Sigmoid colon (tissue), 7 donors: ENCODE measurements at places on chromosomes 1 and 21. TPM values are rescaled to one million over a fixed set of nuclear protein-coding genes. Genes with fewer than 3 reads are reported as not detected.

The AQP10 gene
- not detected for total RNA-seq

The ADAMTS1 gene
- total RNA-seq: 105 TPM

The SHISA4 gene
- 12.7 TPM for total RNA-seq

The AADACL3 gene
- total RNA-seq: not detected

DNA sequence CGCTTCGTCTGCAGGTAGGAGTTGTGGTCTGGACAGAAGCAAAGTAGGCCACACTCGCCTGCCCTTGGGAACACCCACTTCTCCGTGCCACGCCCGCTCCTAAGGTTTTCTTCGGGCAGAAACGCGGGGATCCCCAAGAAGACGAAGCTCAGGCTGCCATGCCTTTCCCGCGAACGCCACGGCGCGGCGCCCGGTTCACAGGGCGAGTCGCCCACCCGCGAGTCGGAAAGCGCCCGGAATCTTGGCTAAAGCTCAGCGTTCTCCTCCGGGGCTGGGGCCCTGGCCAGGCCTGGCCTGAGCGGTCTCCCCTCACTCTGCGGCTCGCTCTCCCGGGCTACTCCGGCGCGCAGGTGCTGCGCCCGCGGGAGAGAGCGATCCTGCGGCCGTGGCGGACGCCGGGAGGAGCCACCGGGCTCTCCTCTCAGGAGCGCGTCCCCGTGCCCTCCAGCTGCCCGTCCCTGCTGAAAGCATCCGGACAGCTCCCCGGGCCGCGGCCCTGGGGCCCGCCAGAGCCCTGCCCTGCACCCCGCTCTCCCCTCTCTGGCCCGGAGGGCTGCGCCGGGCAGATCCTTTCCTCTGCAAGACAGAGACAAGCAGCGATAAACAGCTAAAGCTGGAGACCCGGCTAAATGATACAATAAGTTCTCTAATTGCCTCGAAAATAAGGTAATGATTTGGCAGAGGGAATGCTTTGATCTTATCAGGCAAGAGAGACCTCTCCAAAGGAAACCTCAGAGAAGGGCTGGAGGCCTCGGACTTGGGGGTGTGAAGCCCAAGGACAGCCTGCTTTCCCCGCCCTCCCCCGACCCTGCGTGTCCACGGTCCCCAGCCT lies 6.7 kb upstream of the WNT2B start:
- no peak overlapping the region for H3K27ac ChIP-seq
- peak; percentile 82 for DNase-seq
- H3K27me3 ChIP-seq: peaks cover 41% of the 10 kb centered on the region
- H3K4me3 ChIP-seq: peak overlapping the region; percentile 54

DNA sequence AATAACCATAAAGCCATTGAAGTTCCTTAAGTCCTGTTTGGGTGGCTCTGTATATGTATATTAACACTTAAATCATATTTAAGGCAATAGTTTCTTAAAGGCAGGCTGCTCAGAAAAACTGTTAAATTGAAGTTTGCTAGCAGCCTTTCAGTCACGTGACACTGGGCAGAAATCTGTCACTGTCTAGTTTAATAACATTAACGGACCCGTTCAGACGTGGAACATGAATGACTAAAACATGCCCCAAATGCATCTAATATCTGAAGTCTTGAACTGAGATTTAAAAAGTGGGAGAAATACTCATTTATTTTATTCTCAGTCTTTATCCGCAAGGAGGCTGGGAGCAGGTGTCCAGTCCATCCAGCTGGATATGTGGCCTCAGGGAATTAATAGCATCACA lies 3.3 kb upstream of the SPATA1 start:
- H3K4me1 ChIP-seq: peaks cover 67% of the 10 kb centered on the region
- H3K27me3 ChIP-seq: no peaks in the 10 kb centered on the region
- H3K4me3 ChIP-seq: no peak overlapping the region
- no peak overlapping the region for H3K27ac ChIP-seq

DNA sequence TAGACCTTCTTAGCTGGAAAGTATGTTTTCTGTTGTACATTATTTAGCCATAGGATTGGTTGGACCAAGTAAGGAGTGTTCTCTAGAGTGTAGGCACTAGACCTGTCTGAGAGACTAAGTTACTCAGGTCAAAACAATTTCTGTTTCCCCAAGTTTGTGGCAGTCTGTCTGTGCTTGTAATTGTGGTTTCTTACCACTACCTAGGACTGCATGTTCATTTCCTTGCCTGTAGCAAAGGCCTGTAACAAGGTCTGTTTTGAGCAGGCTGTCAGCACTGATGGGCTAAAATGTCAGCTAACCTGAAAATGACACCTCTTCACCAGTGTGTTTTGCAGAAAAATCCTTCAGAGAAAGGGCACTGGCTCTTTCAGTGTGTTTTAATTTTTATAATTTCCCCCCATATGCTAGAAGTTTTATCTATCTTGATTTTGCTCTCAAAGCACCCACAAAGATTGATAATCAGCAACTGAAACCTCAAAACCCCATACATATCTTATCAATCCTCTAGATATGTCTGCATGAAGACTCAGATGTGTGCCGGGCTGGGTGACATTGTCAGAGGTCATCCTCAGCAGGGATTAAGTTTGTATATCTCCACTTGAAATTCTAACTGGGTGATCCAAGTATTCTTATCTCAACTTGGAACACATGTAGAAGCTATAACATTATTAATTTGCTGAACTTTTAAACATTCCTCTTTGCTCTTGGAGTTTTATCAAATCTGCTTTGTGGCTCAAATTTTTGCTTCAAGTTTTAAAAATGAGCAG lies 50.7 kb upstream of the ST6GALNAC3 start:
- H3K36me3 ChIP-seq: no peaks in the 10 kb centered on the region
- no peaks in the 10 kb centered on the region for H3K4me1 ChIP-seq
- no peak overlapping the region for H3K4me3 ChIP-seq
- no peak overlapping the region for H3K27ac ChIP-seq

DNA sequence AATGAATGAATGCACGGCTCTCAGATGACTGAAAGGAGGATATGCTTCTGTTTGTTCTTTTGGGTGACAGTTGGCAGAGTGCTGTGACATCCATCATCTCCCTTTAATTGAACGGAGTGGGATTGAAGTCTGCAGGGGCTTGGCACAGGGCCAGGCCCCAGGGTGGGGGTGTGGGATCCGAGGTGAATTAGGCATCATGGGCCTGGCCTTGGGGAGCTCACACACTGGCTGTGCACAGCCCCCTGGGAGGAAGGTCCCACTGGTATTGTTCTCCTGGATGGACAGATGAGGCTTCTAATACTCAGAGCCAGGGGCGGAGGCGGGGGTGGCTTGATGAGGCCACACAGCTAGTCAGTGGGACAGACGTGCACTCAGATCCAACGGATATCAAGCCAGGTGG lies 19.3 kb downstream of the EPHB2 start:
- no peak overlapping the region for H3K27ac ChIP-seq
- H3K36me3 ChIP-seq: no peaks in the 10 kb centered on the region
- no peaks in the 10 kb centered on the region for H3K27me3 ChIP-seq

DNA sequence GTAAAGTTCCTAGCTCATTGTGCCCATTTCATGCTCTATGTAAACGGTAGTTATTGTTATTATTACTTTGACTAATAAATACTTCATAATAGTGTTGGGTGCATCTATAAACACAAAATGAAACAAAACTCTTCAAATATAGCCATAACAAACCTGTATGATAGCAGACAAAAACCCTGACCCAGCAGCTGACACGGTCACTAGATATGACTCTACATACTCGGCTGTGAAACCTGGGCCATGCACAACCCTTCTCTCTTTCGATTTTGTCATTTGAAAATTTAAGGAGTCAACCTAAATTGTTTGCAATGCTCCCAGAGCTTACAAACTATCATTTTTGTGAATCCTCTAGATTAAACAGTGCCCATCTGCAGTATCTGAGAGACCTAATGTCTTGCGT lies 8.0 kb upstream of the RGS13 start:
- no peak for DNase-seq
- H3K4me3 ChIP-seq: no peak overlapping the region
- H3K4me1 ChIP-seq: no peaks in the 10 kb centered on the region
- H3K36me3 ChIP-seq: no peaks in the 10 kb centered on the region
- H3K27me3 ChIP-seq: no peaks in the 10 kb centered on the region

DNA sequence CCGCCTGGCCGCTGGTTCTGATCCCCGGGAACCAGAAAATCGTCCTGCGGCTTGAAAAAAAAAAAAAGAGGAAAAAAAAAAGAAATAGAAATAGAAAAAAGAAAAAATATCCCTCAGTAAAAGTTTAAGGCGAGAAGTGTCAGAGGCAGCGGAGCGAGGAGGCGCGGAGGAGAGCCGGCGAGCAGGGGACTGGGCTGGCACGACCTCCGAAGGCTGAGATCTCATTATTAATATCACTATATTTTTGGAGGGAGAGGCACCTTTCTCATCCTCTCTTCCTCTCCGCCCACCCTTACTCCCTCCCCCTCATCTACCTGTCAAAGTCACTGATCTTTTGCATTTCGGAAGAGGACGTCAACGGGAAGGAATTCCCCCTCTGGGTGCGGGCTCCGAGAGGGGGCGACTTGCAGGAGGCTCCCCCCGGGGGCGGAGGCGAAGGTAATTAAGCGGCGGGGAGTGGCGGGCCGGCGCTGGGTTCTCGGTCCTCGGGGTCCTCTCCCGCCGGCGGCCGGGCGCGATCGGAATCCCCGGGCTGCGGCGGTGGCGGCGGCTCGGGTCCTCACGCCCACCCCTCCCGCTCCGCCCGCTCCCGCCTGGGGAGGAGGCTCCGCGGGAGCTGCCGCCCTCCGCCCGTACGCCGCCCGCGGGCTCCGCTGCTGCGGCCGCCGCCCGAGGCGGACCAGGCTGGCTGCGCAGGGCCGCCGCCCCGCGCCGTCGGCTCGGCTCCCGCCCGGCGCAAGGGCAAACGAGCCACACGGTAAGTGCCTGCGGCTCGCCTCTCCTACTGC lies at the start of gene NTNG1:
Gene NTNG1 (plus strand): TSS at position 337 of the 788 bp plus-strand sequence.
- no peak for DNase-seq
- H3K4me3 ChIP-seq: peak within 1 kb of the TSS; percentile 73
- H3K27ac ChIP-seq: peak within 1 kb of the TSS; percentile 49
- H3K27me3 ChIP-seq: no peaks in the 10 kb centered on the region
- H3K36me3 ChIP-seq: no peaks in the 10 kb centered on the region

- H3K36me3 ChIP-seq: no peaks in the 10 kb centered on the region
- H3K4me3 ChIP-seq: no peak overlapping the region
- no peak for DNase-seq
- H3K27ac ChIP-seq: no peak overlapping the region
These were observed 7.6 kb downstream of the CYP4X1 start for GRCh38 chr1:47031059-47031458.

DNA sequence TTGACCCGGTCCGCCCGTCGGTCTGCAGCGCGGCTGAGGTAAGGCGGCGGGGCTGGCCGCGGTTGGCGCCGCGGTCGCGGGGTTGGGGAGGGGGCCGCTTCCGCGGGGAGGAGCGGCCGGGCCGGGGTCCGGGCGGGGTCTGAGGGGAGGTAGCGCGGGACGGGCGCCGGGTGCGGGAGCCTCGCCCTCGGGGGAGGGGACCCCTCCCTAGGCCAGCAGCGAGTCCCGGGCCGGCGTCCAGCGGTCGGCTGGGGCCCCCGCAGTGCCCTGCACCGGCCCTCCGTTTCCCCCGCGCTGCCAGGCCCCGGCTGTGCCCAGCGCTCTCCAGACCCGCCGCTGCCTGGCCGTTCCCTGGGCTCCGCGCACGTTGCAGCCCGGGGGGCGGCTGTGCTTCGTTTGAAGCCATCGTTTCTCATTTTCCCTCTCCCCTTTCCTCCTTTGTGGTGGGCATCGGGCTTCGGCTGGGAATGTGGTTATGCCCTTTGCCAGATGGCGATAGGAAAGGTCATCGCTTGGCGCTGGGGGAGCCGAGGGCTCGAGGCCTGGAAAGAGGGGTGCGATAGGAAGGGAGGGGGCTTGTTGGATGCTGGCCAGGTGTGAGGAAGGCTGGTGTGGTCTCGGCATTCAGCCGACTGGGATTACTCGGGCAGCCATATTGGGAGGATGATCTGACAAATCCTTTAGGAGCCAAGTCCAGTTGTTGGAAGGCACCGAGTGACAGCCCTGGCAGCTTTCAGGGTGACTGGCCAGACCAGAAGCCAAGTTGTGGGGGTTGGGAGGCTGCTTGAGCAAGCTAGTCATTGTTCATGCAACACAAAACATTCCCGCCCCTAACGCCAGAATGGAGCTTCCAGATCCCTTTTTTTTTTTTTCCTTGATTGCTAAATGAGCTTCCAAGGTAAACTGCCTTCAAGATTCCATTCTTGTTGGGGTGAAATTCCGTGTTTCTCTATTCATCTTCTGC lies 753 bp downstream of the KIF1B start:
- H3K27me3 ChIP-seq: no peaks in the 10 kb centered on the region
- H3K27ac ChIP-seq: peak overlapping the region; percentile 99
- no peaks in the 10 kb centered on the region for H3K36me3 ChIP-seq
- peak; percentile 98 for DNase-seq
- H3K4me1 ChIP-seq: peaks cover 45% of the 10 kb centered on the region
- peak overlapping the region; percentile 95 for H3K4me3 ChIP-seq

DNA sequence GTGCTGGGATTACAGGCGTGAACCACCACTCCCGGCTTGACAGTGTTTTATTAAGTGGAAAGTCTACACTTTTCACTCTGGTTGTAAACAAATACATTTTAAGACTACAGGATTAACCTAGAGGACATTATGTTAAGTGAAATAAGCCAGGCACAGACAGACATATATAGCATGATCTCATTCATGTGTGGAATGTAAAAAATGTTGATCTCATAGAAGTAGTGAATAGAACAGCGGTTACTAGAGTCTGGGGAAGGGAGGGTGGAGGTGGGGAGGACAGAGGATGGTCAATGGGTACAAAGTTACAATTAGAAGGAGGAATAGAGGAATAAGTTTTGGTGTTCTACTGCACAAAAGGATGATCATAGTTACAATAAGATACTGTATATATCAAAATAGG lies 16.9 kb downstream of the CTH start:
- no peak for DNase-seq
- no peak overlapping the region for H3K27ac ChIP-seq
- peaks cover 6% of the 10 kb centered on the region for H3K36me3 ChIP-seq

- peak overlapping the region; percentile 18 for H3K27ac ChIP-seq
- no peaks in the 10 kb centered on the region for H3K4me1 ChIP-seq
- DNase-seq: peak; percentile 78
- H3K36me3 ChIP-seq: no peaks in the 10 kb centered on the region
- no peaks in the 10 kb centered on the region for H3K27me3 ChIP-seq
These were observed 11.2 kb upstream of the HMGCS2 start for GRCh38 chr1:119779869-119780356.

DNA sequence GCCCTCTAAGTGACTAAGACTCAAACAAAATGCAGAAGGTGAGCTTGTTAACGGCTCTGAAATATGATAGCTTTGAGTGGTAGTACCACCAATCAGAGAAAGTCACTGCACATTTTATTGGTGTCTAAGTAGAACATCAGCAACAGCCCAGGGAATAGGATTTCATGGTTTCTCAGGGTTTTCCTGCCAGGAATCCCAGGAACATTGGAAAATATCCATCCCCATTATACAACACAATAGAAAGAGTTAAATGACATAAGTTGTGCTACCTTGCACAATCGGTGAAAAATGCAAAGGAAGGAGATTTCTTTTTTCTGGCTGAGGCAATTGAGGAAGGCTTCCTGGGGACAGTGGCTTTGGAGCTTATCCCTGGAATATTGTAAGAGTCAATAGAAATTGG lies 283.1 kb downstream of the HLX start:
- H3K27me3 ChIP-seq: no peaks in the 10 kb centered on the region
- no peak for DNase-seq
- no peak overlapping the region for H3K27ac ChIP-seq
- no peaks in the 10 kb centered on the region for H3K36me3 ChIP-seq

GRCh38 chr21:41422546-41423304 lies 3.3 kb upstream of the MX1 start:
- H3K36me3 ChIP-seq: no peaks in the 10 kb centered on the region
- no peak for DNase-seq
- H3K4me1 ChIP-seq: peaks cover 19% of the 10 kb centered on the region
- no peaks in the 10 kb centered on the region for H3K27me3 ChIP-seq
